Stimulated activated CD8-positive, alpha-beta memory T cell treated with anti-CD3 and anti-CD28 coated beads, Interleukin-7, amount 100 ng/mL, for 4 hours (primary cell): ENCODE measurements at places on chromosomes 1 and 21.

DNA sequence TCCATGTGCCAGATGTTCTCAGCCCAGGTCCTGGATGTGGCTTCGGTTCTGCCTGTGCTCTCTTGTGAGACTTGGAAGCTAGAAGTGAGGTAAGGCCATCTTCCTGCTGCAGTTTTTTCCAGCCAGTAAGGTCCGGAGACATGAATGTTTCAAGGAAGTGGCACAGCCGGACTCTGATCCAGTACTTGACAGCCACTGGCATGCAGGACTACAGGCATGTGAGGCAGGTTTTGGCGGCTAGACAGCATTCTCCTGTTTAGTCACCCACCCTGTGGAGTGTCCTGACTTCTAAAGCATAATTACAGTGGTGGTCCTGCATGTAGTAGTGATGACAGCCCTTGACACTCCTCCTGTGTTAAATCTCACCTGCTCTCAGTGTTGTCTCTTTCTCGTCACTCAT is 72.3 kb downstream of the TNFSF4 start:
- DNase-seq: no peak

DNA sequence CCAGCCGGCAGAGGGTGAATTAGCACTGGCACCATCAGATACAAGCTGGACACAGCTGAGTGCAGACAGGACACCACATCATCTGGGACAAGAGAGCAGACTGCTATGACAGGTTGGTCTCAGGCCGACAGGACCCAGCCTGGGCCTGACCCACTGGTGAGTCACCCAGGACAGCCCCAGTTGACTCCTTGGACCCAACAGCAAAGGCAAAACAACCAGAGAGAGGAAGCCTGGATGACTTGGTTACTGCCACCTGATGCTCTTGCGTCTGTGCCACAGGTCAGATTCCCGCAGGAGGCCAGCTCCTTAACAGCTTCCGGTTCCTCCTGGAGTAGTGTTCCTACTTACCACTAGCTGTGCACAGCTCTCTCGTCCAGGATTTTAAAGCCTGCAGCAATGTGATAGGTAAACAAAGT is 18.5 kb downstream of the CCN1 start:
- DNase-seq: no peak

GRCh38 chr1:65821386-65821785 is 28.7 kb downstream of the PDE4B start:
- no peak for DNase-seq

DNA sequence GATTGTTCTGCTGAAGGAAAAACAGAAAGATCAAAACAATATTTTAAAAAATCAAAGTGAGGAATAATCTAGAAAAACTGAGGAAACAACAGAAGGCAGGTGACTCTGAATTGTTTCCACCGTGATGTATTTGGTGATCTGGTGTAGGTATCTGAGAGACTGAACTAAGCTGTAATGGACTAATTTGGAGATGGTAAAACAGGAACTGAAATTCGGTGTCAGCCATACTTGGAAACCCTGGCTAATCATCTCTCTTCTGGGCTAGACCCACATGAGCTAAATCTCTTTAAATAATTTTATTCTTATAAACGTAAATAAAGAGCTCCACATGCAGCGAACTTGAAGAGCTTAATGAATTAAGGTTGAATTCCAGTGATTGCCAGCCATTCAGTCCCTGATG is 1226.1 kb downstream of the NCAM2 start:
- no peak for DNase-seq

DNA sequence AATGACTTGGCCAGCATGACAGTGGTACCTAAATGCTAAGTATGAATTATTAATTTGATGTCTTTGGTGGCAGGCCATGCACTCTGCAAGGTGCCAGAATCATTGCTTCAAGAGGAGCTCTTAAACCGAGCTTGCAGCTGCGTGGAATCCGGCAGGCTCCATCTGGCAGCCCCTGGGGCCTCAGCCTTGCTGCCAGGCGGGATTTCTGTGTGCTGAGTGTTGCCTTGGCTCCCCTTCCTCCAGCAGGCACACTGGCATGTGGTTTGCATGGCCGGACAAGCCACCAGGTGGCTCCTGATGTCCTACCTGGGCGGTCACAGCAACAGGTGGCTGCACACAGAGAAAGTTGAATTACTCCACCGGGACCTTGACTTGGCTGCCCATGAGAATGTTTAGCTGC is 155.4 kb downstream of the URB2 start:
- no peak for DNase-seq

- DNase-seq: no peak
These were observed 26.2 kb downstream of the NEK2 start for GRCh38 chr1:211648980-211649934.

DNA sequence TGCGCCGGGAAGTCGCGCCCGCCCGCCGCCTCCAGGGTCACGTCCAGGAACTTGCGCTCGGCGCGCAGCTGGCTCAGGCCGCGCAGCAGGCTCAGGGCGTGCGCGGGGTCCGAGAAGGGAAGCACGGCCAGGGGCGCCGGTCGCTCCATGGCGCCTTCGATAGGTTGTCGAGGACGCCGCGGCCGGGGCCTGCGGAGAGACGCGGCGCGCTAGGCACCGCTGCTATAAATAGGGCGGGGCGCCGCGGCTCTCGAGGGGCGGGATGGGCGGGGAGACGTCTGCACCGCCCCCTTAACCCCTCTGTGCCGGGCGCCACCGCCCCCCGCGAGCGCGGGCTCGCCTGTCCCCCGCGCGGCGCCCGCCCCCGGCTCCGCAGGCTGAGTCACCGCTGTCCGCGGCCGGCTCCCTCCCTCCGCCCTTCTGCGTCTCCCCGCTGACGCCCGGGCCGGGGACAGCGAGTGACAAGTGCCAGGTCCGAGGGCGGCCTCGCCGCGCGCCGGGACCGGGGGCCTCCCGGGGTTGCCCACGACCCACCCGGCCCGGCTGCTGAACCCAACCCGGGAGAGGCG is at the start of gene KLHL21:
KLHL21 (minus strand) TSS at position 201 of the 569 bp plus-strand sequence; CDS start at position 149, 52 bp downstream.
- peak; percentile 90 for DNase-seq

DNA sequence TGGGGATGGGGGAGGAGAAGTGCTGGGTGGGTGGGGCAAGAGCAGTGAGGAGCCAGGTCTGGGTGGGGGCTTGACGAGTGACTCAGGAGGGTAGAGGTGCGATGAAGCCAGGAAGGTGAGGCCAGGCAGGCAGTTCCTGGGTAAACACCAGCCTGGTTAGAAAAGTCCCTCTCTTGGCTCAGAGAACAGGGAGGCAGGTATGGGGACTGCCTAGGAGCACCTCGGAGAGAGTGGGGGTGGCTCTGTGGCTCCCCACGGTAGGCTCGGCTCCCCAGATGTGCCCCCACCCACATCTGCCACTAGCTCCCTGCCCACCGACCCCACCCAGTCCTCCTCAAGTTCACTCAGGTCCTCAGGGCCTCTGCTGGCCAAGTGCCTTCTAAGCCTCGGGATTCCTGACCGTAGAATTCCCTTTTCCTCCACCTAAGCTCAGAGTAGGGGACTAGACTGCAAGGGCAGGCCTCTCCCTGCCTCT is 1.2 kb downstream of the HSPG2 start:
- DNase-seq: no peak

DNA sequence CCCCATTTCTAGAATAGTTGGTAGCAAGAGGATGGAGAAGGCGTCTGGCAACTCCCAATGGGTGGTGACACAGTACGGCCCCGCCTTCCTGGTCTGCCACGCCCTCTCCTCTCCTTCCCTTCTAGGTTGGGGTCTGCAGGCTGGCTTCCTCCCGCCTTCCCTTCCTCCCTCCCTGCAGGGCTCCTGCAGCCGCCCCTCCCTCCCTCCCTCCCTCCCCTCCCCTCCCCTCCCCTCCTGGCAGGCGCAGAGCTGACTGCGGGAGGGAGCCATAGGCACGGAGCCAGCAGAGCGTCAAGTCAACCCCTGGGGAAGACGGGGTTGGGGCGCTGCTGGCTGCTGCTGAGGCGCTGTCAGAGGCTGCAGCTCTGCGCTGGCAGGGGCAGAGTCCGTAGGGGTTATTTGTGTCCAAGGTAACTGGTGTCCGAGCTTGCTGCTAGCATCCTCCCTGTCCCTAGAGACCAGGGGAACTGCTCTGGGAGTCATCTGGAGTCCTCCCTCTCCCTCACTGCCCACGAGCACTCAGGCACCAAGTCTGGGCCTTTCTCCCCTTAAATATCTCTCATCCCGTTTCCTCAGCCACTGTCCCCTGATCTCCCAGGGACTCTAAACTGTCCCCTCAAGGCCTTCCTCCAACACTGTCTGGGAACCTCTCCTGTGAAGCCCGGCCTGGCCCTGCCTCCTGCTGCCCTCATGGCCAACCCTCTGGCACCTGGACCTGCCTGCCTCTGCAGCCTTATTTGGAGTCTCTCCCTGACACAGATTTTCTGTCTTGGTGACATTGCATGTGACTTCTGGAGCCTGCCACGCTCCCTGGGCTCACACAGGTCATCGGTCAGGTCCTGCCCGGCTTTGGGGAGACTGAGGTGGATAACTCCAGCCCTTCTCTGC is 57.4 kb upstream of the ACOT11 start:
- DNase-seq: no peak

DNA sequence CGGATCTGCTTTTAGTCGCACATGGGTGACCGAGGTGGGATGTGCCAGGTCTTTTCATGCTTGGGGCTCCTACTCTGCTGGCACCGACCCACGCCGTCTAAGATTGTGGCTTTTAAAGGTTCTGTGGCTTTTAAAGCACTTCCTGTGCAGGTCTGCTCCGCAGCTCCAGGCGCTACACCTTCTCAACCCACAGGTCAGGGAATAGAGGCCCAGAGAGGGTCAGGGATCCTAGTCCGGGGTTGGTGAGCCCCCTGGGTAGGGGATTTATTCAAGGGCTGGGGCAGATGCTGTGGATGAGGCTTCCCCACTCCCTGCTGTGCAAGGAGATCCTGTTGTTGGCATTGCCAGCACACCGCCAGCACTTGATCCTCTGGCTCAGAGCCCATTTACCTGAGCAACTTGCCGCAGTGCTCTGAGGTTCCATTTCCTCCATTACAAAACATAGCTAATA is 212.8 kb upstream of the RAB4A start:
- DNase-seq: peak; percentile 8

DNA sequence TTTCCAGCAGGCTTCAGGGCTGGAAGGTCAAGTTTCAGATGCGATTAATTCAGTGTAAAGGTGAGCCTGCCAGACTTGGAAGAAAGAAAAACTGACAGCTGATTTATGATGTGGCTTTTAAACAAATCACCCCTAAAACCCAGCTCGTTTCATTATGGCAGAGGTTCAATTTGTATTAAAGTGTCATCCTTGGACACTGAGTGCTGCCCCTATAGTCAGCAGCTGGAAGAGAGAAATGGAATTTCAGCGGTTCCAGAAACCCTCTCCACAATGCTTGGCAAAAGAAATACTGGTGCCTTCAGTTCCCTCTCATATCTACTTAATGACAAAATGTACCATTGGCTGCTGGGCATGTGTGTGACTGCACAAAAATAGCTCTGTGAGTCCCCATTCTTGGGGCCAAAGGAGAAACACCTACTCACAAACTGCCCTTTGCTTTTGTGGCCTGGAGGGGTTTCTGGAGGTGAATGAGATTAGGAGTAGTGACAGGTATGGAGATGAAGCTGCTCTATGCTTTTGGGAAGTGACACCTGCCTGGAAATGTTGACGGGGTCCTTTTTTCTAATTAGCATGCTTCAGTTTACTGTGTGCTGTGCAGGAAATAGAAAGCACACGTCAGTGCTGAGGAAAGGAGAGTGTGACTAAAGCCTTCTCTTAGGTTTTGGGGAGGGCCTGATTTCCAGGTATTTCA is 95.1 kb upstream of the TSPAN2 start:
- DNase-seq: no peak

- no peak for DNase-seq
These were observed 7.3 kb downstream of the KRTAP22-2 start for GRCh38 chr21:30582870-30583269.

DNA sequence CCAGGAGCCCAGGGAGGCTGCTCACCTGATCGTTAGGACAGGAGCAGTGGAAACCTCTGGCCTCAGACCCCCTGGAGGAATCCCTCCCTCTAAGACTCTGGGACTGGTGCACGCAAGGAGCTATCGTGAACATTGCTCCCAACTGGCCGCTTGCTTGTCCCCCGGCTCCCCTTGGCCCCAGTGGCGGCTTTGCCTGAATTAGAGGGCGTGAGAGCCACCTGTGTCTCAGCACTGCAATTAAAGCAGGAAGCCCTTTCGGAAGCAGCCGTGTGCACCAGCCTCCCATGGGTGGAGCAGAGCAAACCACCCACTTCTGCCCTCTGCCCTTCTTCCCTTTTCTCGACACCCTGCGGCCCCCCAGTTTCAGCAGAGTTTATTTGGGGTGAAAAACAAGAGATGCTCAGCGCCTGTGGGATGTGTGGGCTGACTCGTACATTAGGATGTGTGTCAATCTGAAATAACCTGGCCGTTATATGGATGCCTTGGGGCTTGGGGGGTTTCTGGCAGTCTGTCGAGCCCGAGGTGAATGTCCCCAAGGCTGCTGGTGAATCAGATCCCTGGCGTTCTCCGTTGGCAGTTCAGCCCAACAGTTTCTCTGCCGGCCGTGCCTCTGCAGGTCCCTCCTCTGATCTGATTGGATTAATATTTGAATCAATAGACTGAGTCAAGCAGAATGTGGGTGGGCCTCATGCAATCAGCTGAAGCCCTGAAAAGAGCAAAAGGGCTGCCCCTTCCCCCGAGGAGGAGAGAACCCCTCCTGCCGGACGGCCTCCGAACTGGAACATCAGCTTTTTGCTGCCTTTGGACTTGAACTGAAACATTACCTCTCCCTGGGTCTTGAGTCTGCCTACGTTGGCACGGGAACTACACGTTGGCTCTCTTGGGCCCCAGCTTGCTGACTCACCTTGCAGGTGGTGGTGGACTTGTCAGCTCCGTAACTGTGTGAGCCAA is 7.3 kb upstream of the UMODL1 start:
- DNase-seq: peak; percentile 51

GRCh38 chr1:117367046-117368025 is at the start of gene MAN1A2:
TSS of gene MAN1A2 (plus strand) at chr1:117367449. CDS start at chr1:117368184, 735 bp downstream.
- DNase-seq: peak; percentile 51

DNA sequence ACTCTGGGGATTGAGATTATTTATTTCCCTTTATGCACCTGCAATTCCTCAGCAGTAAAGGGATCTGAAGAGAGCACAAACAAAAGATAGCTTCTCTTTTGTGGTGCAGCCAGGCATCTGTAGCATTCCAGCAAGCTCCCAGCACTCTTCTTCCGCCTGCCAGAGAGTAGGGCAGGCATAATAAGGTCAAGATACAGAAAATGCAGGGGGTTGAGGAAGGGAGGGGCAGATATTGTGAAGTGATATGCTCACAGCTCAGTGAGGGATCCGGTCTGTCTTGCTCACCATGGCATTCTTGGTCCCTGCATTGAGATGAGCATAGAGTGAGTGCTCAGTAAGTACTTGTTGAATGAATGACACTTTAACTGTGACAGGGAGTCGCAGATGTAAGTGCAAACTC is 23.9 kb downstream of the FASLG start:
- DNase-seq: no peak

- DNase-seq: no peak
These were observed 150.9 kb upstream of the POU3F1 start for GRCh38 chr1:38197312-38198061.

- DNase-seq: no peak
These were observed 24.4 kb downstream of the CRYAA start for GRCh38 chr21:43193088-43193650.

GRCh38 chr1:209406168-209406567 is 177.3 kb upstream of the CAMK1G start:
- DNase-seq: no peak

DNA sequence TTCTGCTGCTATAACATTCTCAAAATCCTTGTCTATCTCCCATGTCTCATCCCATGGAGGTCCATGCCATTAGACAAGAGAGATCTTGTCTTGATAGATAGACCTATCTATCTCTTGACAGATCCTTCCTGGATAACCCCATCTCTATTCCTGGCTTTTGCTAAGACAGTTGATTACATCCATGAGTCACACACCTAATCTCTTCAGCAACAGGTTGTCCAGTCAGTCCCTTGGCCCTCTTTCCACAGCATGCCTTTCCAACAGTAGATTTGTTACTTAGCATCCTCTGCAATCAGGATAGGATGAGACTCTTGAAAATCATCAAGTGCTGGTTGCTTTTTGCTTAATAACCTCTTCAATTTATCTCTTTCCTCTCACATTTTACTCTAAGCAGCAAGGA is 46.6 kb downstream of the TRMT1L start:
- no peak for DNase-seq
